ENCODE measurements at places on chromosomes 1 and 21.

GRCh38 chr1:205417870-205418635 is 3.8 kb downstream of the LEMD1 start:
- H3K4me1 ChIP-seq = no peaks in the 10 kb centered on the region
- H3K27me3 ChIP-seq = no peaks in the 10 kb centered on the region
- H3K36me3 ChIP-seq = no peaks in the 10 kb centered on the region
- no peak overlapping the region for H3K4me3 ChIP-seq

DNA sequence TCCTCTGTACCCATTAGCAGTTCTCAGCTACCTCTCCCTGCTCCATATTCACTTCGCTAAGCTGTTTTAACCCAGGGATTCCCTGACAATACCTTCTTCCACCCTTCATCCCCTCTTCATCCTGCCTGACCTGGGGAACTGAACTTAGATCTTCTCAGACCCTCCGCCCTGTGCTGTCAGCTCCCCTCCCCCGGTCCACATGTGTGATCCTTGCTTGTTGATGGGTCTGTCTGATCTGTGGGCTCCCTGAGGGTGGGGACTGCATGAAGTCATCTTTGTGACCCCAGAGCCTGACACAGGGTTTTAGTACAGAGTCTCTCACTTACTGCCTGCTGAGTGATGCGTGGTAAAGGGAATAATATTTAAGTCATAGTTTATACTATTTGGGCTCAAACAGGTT is 11.8 kb downstream of the CHAF1B start:
- no peaks in the 10 kb centered on the region for H3K27me3 ChIP-seq
- H3K27ac ChIP-seq = peak overlapping the region; percentile 30
- H3K4me3 ChIP-seq = no peak overlapping the region
- H3K36me3 ChIP-seq = peaks cover 12% of the 10 kb centered on the region
- no peaks in the 10 kb centered on the region for H3K4me1 ChIP-seq
- DNase-seq = no peak

- H3K27me3 ChIP-seq = peaks cover 72% of the 10 kb centered on the region
- H3K4me1 ChIP-seq = peaks cover 2% of the 10 kb centered on the region
- no peak for DNase-seq
- H3K27ac ChIP-seq = no peak overlapping the region
- no peaks in the 10 kb centered on the region for H3K36me3 ChIP-seq
- no peak overlapping the region for H3K4me3 ChIP-seq
Measured at GRCh38 chr21:45862543-45863207, 118.9 kb upstream of the COL6A1 start.

DNA sequence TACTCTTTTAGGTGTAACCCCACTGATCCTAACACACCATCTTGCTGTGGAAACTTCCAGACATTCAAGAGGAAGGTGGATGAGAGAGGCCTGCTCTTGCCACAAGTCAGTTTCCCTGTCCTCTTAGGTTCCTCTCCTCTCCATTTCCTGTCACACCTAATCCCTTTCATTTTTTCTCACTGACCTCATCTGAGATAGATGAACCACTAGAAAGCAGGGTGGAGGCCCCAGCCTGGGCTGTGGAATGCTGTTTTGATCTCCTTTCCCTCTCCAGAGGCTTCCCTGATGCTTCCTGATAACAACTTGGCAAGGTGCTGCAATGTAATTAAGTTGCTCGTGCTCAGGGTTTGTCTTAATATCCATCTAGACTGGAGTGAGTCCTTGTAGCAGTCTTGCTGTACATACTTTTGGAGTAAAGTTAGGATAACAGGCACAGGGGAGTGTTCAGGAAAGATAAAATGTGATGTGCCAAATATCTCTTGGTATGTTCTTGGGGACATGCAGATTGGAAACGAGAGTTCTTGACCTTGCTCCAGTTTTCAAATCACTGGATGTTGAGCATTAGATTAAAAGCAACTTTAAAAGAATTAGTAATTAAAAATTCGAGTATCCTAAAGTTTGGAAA is 11.2 kb downstream of the LRRC42 start:
- no peak overlapping the region for H3K27ac ChIP-seq
- no peak overlapping the region for H3K4me3 ChIP-seq
- DNase-seq = no peak
- H3K27me3 ChIP-seq = no peaks in the 10 kb centered on the region
- peaks cover 21% of the 10 kb centered on the region for H3K36me3 ChIP-seq
- no peaks in the 10 kb centered on the region for H3K4me1 ChIP-seq

GRCh38 chr21:32413697-32414578 is 1.4 kb downstream of the EVA1C start:
- H3K27ac ChIP-seq = peak overlapping the region; percentile 94
- no peaks in the 10 kb centered on the region for H3K27me3 ChIP-seq
- peaks cover 55% of the 10 kb centered on the region for H3K4me1 ChIP-seq
- DNase-seq = no peak
- H3K36me3 ChIP-seq = peaks cover 14% of the 10 kb centered on the region

GRCh38 chr21:33238565-33239255 is 9.0 kb downstream of the IFNAR2 start:
- DNase-seq = no peak
- peak overlapping the region; percentile 67 for H3K4me3 ChIP-seq
- peaks cover 26% of the 10 kb centered on the region for H3K36me3 ChIP-seq
- H3K27me3 ChIP-seq = no peaks in the 10 kb centered on the region
- peaks cover 54% of the 10 kb centered on the region for H3K4me1 ChIP-seq
- H3K27ac ChIP-seq = peak overlapping the region; percentile 91

DNA sequence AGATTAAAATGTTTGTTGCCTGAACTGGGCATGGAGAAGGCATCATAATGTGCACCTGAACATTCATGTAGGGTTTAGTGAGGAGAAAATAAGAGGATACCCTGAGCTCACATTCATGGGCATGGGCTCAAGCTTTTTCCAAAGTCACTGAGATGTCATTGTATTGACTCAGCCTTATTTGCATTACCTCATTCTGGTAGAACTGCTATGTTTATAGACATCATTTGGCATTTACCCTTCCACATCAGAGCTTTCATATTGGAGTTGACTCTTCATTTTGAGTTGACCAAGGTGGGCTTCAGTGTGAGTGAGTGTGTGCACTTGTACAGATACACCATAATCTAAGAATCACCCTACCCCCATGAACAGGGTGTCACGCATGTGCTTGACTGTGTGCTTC is 143.2 kb downstream of the PBX1 start:
- H3K27me3 ChIP-seq = no peaks in the 10 kb centered on the region
- H3K36me3 ChIP-seq = no peaks in the 10 kb centered on the region
- DNase-seq = no peak
- no peaks in the 10 kb centered on the region for H3K4me1 ChIP-seq

GRCh38 chr1:149997585-149998262 is 12.8 kb downstream of the OTUD7B start:
- DNase-seq = no peak
- H3K27me3 ChIP-seq = no peaks in the 10 kb centered on the region
- no peak overlapping the region for H3K4me3 ChIP-seq
- no peak overlapping the region for H3K27ac ChIP-seq
- H3K36me3 ChIP-seq = peaks cover 11% of the 10 kb centered on the region
- peaks cover 12% of the 10 kb centered on the region for H3K4me1 ChIP-seq

- peak overlapping the region; percentile 95 for H3K27ac ChIP-seq
- no peak for DNase-seq
- peaks cover 84% of the 10 kb centered on the region for H3K4me1 ChIP-seq
- peaks cover 23% of the 10 kb centered on the region for H3K36me3 ChIP-seq
- H3K27me3 ChIP-seq = no peaks in the 10 kb centered on the region
Measured at GRCh38 chr1:117662667-117663066, 56.8 kb downstream of the TENT5C start.

- no peaks in the 10 kb centered on the region for H3K36me3 ChIP-seq
- no peaks in the 10 kb centered on the region for H3K4me1 ChIP-seq
- H3K27ac ChIP-seq = no peak overlapping the region
- DNase-seq = no peak
- no peak overlapping the region for H3K4me3 ChIP-seq
- no peaks in the 10 kb centered on the region for H3K27me3 ChIP-seq
Measured at GRCh38 chr21:26595971-26596370, 22.9 kb upstream of the CYYR1 start.

- DNase-seq = no peak
- H3K27me3 ChIP-seq = no peaks in the 10 kb centered on the region
- peaks cover 75% of the 10 kb centered on the region for H3K36me3 ChIP-seq
- no peak overlapping the region for H3K4me3 ChIP-seq
Measured at GRCh38 chr21:43687566-43688399, 28.4 kb downstream of the RRP1B start.

GRCh38 chr1:16913833-16914662 is 7.7 kb upstream of the CROCC start:
- DNase-seq = peak; percentile 99
- no peaks in the 10 kb centered on the region for H3K27me3 ChIP-seq
- peak overlapping the region; percentile 85 for H3K27ac ChIP-seq
- peaks cover 23% of the 10 kb centered on the region for H3K4me1 ChIP-seq
- H3K36me3 ChIP-seq = no peaks in the 10 kb centered on the region
- peak overlapping the region; percentile 85 for H3K4me3 ChIP-seq

GRCh38 chr1:107415241-107415640 is 274.4 kb downstream of the NTNG1 start:
- H3K4me3 ChIP-seq = no peak overlapping the region
- no peak overlapping the region for H3K27ac ChIP-seq
- no peaks in the 10 kb centered on the region for H3K4me1 ChIP-seq
- H3K27me3 ChIP-seq = no peaks in the 10 kb centered on the region
- no peak for DNase-seq

GRCh38 chr1:225754940-225755641 is 22.5 kb upstream of the SRP9 start:
- H3K4me3 ChIP-seq = no peak overlapping the region
- H3K4me1 ChIP-seq = no peaks in the 10 kb centered on the region
- no peak overlapping the region for H3K27ac ChIP-seq
- H3K27me3 ChIP-seq = peaks cover 45% of the 10 kb centered on the region

- peaks cover 4% of the 10 kb centered on the region for H3K36me3 ChIP-seq
- no peak for DNase-seq
- peaks cover 11% of the 10 kb centered on the region for H3K4me1 ChIP-seq
- no peaks in the 10 kb centered on the region for H3K27me3 ChIP-seq
Measured at GRCh38 chr21:39319251-39319756, 5.9 kb upstream of the BRWD1 start.

DNA sequence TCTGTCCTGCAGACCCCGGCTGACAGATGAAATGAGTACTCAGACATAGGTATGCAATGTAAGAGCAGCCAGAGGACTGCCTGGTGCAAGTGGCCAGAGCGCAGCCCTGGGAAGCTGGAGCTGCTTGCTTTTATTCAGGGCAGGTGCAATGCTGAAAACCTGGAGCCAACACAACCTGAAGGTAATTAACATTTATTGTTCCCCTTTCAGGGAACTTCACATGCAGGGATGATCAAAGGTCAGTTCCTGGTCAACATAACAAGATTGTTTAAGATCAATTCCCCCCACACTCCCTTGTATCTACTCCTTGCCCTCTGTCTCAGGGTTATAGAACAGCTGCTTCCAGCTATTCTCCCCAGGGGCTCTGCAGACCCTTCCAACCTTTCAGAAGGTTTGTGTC is 48.7 kb upstream of the PRELP start:
- no peak overlapping the region for H3K4me3 ChIP-seq
- H3K27ac ChIP-seq = no peak overlapping the region
- no peaks in the 10 kb centered on the region for H3K36me3 ChIP-seq
- DNase-seq = no peak

GRCh38 chr1:207318072-207318619 is 3.3 kb upstream of the CD55 start:
- peaks cover 11% of the 10 kb centered on the region for H3K4me1 ChIP-seq
- H3K27ac ChIP-seq = no peak overlapping the region
- no peaks in the 10 kb centered on the region for H3K27me3 ChIP-seq
- H3K4me3 ChIP-seq = no peak overlapping the region
- H3K36me3 ChIP-seq = peaks cover 23% of the 10 kb centered on the region

- no peaks in the 10 kb centered on the region for H3K27me3 ChIP-seq
- H3K4me1 ChIP-seq = peaks cover 5% of the 10 kb centered on the region
- no peak overlapping the region for H3K27ac ChIP-seq
- H3K36me3 ChIP-seq = no peaks in the 10 kb centered on the region
- no peak overlapping the region for H3K4me3 ChIP-seq
Measured at GRCh38 chr1:74689621-74690363, 16.2 kb upstream of the ERICH3 start.

DNA sequence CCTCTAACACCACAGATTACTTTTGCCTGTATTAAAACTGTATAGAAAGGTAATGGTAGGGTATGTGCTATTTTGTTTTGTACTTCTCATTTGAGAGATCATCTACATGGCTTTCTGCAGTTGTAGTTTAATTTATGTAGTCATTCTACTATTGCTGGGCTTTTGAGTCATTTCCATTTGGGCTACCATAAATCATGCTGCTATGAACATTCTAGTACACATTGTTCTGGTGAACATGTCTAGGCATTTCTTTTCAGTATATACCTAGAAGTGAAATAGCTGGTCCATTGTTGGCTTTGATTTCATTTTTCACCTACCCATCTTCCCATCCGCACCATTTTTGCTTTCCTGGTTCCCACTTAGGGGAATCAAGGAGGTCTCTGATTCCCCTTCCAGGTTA is 18.7 kb downstream of the EDN2 start:
- no peaks in the 10 kb centered on the region for H3K27me3 ChIP-seq
- H3K4me3 ChIP-seq = no peak overlapping the region
- no peaks in the 10 kb centered on the region for H3K4me1 ChIP-seq
- DNase-seq = no peak
- no peak overlapping the region for H3K27ac ChIP-seq
